Uterus (tissue), 4 donors: ENCODE measurements at places on chromosomes 4 and X. TPM values are rescaled to one million over a fixed set of nuclear protein-coding genes. Genes with fewer than 3 reads are reported as not detected.

Gene DUSP9
- not detected for total RNA-seq

Gene NPY5R
- total RNA-seq: 0.40 TPM

GRCh38 chr4:150682126-150682525, 100.2 kb downstream of the MAB21L2 start:
- DNase-seq: no peak

DNA sequence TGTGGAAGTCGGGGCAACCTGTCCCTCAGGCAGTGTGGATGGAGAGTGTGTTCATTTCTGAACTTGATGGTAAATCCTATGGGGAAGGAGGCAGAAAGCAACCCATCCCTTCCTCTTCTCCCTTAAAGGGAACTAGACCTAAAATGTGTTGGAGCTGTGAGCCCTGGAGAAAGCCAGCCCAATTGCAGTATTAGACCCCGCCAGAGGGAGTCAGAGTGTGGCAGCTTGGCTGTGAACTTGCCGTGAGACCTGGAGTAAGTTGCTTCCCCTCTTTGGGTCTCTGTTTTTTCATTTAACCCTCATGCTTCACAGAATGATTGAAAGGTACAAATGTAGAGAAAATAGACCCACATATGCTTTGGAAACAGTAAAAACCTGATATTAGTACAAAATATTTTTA, 108.7 kb upstream of the PAK3 start:
- no peak for DNase-seq

GRCh38 chrX:17738737-17739535, 1.6 kb downstream of the SCML1 start:
- no peak for DNase-seq

GRCh38 chr4:8542776-8543525, 37.2 kb upstream of the GPR78 start:
- no peak for DNase-seq

Gene PDGFC
- 78.8 TPM for total RNA-seq

GRCh38 chr4:178941975-178942374, 1499.7 kb upstream of the AGA start:
- DNase-seq: no peak

- no peak for DNase-seq
Measured at GRCh38 chr4:38902695-38903094, 35.1 kb downstream of the FAM114A1 start.

Gene FHDC1
- 1.4 TPM for total RNA-seq

DNA sequence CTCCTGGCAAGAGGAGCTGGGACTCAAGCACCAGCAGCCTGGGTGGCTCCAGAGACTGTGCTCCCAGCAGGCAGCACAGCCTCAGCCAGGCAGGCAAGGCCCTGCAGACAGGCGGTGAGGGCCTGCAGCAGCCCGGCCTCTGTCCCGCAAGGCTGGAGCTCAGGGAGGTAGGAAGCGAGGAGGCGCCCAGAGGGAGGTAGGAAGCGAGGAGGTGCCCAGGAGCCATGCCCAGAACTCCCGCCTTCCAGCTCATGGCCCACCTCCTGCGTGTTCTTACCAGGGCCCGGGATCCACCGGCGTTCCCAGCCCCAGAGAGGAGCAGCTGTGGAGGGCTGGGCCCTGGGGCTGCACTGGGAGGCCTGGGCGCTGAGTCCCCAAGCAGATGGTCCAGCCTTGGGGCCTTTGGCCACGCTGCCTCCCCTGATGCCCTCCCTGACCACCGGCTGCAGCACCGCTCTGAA, 133.1 kb downstream of the HMX1 start:
- DNase-seq: no peak

Gene SLC6A14
- not detected for total RNA-seq

DNA sequence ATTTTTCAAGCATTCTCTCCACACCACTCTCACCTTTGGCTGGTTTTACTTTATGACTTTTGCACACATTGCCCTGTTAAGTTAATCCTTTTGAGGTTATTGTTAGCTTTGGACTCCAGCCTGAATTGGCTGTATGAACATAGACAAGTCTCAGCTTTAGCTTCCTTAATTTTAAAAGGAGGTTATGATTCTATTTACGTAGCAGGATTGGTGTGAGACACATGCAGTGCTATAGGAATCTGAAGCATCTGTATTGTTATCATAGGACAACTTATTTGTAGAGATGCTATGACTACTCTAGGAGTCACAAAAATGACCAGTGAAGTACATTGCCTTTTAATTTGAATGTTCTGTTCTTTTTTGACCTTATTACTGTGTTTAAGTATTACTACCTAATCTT, 15.7 kb downstream of the PGAM4 start:
- DNase-seq: no peak

DNA sequence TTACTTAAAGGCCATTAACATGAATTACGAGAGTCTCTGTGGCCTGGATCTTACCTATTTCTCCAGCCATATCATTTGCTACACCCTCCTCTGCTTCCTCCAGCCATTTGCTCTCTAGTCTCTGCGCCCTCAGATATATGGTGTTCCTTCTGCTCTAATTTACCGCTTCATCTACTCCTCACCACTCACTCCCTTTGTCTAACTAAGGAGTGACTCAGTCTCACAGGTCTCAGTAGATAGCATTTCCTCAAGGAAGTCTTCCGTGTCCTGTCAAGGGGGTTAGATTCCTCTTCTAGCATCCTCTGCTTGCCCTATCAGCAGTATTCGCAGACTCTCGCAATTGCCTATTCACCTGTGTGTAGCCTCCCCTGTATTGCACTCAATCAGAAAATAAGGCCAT, 892.1 kb upstream of the INTU start:
- no peak for DNase-seq

Gene SSX3
- total RNA-seq: not detected

- no peak for DNase-seq
Measured at GRCh38 chr4:124199755-124200154, 512.8 kb downstream of the ANKRD50 start.

DNA sequence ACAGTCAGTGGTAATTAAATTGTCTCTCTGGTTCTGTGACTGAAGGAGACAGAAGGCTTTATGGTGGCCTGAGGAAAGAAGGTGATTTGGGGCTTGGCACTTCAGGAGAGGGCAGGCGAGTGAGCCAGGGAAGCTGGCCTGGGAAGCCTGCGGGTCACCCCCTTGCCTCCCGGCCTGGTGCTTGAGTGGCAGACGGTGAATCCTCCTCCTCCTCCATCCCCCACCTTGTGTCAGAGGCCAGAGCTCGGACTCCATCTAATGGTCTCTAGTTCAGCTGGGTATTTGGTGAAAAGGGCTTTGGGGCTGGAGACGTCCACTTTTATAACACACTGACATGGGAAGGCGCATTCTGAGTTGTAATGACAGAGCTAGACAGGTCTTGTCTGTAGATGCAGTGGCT, 8.7 kb downstream of the TMEM187 start:
- DNase-seq: no peak

DNA sequence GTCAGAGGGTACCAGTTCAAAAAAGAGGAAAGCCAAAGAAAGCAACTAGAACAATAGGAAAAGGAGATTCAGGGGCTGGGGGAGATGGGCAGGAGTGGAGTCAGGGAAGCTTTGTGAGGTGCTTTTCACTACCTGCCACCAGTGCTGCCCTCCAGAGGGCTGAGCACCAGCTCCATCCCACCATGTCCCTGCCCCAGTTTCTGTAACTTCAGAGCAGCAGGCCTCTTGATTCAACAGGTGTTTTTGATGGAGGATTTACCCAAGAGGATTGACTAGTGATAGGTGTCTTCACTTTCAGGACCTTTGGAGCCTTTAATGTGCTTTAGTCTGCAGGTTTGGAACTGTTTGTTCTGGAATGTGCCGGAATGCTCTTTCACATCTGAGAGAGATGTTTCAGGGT, 12.1 kb downstream of the KIT start:
- DNase-seq: no peak

DNA sequence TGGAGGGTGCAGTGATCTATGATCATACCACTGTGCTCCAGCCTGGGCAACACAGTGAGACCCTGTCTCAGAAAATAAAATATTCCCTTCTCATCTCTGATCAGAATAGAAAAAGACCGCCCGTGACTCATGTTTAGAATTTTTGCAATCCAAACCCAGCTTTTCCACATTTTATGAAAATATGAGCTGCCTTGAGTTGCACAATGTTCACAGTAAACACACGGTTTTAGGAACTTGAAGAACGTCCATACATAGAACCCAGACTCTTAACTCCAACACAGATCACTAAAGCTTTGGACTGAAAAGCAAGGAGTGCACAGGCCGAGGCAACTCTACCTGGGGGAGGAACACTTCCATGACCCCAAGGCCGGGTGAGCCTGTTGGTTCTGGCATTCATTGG, 305.0 kb downstream of the TENM3 start:
- no peak for DNase-seq

DNA sequence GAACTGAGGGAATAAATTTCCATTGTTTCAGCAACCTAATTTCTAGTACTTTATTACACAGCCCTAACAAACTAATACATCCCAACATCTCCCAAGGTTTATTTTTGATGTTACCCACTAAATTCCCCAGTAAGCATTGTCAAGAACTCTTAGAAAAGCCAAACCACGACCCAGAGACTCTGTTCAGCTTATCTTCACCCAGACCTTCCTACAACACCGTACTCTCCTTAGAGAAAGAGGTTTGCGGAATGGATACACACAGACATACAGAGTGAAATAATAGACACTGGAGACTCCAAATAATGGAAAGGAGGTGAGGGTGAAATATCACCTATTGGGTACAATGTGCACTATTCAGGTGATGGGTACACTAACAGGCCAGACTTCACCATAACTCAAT, 75.6 kb downstream of the LRBA start:
- DNase-seq: no peak

DNA sequence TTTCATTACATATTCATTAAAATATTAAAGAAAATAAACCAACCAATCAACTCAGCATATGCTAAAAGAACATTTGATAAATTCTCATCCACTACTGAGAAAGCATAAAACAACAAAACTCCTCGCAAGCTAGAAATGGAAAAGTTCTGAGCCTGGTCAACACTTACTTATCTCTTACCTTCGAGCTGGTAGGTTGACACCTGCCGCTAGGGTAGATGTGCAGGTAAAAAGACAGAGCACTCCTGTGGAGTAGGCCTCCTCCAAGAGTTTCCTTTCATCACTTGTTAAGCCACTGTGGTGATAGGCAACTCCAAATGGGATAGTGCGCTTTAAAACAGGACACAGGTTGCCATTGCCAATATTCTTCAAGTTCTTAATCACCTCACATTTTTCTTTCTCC, 18.9 kb downstream of the HELQ start:
- DNase-seq: no peak

DNA sequence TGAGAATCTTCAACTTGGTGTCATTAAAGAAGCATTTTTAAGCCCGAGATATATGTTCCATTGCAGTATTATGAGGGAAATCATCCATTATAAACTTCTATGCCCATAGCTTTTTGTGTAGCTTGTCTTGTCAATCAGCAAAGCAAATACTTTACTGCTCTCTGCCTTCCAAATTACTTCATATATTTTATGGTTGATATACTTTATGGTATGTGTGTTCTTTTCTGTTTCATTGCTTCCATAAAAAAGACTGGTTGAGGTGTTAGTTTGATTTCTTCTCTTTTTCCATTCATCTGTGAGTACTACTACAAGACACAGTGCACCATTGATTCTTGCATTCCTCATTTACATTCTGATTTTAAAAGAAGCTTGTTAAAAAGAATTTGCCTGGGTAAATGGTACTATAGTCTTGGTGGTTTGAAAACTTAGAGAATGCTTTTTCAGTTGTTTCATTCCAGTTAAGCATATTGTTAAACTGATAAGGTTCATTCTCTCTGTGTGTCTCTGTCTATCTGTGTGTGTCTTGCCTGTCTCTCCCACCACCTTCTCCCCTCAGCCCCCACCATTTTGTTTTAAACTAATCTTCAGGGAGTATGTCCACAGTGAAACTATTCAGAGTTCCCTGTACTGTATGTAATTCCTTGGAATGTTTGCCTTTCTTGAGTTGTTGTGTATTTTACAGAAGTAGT, 27.1 kb downstream of the STAG2 start:
- DNase-seq: no peak

GRCh38 chrX:22433292-22434070, 160.8 kb downstream of the CBLL2 start:
- peak; percentile 24 for DNase-seq

DNA sequence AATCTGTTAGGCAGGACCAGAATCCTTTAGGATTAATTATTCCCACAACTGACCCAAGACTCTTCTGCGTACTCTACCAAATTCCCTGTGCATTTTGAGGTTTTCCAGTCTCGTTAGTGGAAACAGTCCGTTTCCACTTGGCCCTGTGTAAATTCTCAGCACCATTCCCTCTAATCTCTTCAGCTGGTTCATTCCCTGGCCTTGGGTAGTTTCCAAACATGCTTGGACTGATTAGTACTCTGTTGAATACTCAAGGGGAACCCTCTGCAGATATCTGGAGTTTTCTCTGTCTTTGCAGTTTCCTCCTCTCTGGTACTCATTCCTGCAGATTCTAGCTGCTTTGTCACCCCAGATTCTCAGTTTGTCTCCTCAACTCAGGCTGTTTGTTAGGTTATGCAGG, 80.4 kb downstream of the ZFX start:
- DNase-seq: no peak

Gene APLN
- total RNA-seq: 1.3 TPM

DNA sequence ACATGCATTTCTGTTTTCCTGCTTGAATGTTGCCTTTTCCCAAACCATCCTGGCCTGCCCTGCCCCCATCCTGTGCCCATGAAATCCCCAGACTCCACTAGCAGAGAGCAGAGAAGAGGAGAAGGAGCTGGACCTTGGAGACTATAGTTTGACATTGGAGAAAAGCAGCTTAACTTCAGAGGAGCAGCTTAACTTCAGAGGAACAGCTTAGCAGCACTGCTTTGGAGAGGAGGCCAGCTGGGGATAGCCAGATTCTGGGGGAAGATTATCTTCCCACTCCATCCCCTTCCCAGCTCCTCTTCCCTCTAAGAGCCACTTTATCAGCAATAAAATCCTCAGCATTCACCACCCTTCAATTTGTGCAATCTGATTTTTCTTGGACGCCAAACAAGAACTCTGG, 443.0 kb downstream of the PCDH10 start:
- DNase-seq: no peak

DNA sequence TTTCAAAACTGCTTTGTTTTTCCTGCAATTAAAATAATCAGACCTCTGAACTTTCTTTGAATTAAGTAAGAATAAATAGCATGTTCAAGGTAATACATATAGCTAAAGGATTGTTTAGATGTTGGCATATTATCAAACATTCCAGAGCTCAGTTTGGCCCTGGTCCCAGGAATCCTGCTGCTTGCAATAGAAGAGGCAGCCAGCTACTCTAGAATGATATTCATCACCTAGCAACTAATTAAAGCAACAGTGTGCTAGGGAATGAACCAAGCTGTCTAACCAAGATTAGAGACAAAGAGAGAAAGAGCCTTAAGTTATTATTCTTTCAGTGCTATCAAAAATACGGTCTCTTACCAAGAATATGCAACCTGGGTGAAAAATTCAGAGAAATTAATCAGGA, 460.9 kb downstream of the GABRG1 start:
- no peak for DNase-seq

GRCh38 chr4:133720001-133720400, 481.6 kb downstream of the PABPC4L start:
- DNase-seq: no peak
